ENCODE measurements at places on chromosomes 1 and 21.

GRCh38 chr1:35470977-35471613 is 86.1 kb downstream of the KIAA0319L start:
- DNase-seq, result no peak

- no peak for DNase-seq
Measured at GRCh38 chr1:175137369-175137768, 55.2 kb downstream of the KIAA0040 start.

DNA sequence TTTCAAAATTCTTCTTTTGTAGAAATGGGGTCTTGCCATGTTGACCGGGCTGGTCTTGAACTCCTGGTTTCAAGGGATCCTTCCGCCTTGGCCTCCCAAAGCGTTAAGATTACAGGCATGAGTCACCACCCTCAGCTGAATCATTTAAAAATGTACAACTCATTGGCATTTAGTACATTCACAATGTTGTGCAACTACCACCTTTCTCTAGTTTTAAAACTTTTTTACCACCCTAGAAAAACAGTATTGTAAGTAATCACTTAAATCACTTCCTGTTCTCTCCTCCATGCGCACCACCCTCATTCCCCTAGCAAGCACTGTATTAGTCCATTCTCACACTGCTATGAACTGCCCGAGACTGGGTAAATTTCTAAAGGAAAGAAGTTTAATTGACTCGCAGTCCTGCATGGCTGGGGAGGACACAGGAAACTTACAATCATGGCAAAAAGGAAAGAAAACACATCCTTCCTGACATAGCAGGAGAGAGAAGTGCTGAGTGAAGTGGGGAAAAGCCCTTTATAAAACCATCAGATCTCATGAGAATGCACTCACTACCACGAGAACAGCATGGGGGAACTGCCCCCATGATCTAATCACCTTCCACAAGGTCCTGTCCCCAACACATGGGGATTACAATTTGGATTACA is 14.4 kb upstream of the THEM5 start:
- DNase-seq, result no peak

DNA sequence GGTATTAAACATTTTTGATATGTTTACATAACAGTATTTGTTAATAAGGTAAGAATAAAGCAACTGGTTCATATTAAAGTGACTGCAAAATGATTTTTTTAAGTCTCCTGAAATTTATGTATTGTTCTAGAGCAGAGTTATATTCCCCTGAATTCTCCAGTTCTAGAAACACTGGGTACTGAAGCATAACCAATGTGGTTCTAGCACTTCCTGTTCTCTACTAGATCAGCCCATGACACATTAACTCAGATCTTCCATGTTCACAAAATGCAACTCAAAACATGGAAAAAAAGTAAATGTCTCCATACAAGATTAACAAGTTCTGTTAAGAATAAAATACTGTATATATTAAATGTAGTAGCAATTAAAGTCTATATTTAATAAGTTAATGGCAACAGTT is 3.9 kb downstream of the NEGR1 start:
- no peak for DNase-seq

DNA sequence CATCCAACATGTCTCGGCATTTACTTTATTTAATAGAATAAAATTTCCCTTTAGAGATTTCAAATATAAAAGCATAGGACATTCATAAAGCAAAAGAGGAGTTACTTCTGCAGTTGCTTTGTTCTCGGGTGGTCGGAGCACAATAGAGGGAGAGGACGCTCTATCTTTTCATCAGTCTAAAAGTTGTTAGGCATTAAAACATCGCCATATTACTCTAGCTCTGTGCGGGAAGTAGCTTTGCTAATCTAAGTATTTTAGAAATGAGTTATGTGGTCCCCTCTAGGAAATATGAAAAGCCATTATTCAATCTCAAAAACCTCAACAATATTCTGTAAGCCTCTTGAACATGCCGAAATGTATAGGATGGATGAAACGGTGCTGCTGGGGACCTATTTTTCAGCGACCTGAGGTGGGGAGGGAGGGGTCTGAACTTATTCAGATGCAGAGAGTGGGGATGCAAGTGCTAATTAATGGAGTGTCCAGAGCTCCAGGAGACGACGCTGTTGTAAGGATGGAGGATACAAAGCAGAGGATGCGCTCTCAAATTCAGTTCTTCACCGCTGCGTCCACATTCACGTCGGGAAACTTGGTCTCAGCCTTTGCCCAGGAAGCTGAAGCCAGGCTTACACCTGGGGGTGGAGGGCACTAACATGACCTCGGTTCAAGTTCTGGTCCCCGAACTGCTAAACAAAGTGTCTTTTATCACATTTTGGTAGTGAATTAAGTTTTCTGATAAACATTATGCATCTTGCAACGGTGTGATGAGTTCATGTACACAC is 6.3 kb downstream of the CDKN2C start:
- no peak for DNase-seq

DNA sequence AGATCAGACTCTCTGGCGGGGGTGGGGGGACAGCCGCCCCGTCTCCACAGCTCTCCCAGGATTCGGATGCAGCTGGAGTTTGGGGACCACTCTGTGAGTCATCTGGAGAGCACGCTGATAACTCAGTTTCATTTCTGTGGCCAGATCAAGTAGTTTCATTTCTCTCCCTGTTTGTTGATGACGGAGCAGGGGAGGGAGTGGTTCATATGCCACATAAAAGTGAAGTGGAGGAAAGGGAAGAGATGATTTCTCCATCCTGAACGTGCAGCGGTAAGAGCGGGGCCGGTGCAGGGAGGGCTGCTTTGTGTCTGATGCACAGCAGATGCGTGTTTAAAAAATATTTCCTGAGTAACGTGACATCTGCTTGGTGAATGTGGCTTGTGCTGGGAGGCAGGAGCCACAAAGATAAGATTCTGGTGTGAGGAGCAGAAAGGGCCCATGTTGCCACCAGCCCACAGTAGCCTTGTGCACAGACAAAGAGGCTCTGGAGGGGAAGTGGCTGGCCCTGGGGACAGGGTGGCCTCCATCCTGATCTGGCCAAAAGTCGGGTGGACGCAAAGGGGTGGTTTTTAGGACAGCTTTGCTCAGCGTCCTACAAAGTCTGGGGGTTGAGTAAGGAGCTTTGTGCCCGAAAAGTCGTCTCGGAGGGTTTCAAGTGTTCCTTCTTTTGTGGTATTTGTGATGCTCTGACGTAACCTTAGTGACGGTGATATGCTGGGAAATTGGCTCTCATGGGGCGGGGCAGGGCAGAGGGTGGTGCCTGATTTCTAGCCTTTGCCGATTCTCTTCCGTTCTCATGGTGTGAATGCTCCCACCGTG is at the start of gene MX2:
Gene MX2 (plus strand): TSS at position 242 of the 819 bp plus-strand sequence. CDS start 14,880 bp downstream, outside the sequence.
- peak; percentile 89 for DNase-seq

GRCh38 chr1:216778737-216779136 is 55.5 kb upstream of the ESRRG start:
- DNase-seq, result no peak

GRCh38 chr21:27315373-27315772 is 348.5 kb upstream of the ADAMTS5 start:
- no peak for DNase-seq

GRCh38 chr1:23132033-23132432 is 36.6 kb downstream of the LUZP1 start:
- no peak for DNase-seq

GRCh38 chr1:12629985-12630760 is 12.2 kb upstream of the DHRS3 start:
- no peak for DNase-seq

- no peak for DNase-seq
Measured at GRCh38 chr1:88731475-88732269, 47.6 kb downstream of the PKN2 start.

GRCh38 chr1:1625824-1626206 is 6.2 kb upstream of the MMP23B start:
- no peak for DNase-seq

DNA sequence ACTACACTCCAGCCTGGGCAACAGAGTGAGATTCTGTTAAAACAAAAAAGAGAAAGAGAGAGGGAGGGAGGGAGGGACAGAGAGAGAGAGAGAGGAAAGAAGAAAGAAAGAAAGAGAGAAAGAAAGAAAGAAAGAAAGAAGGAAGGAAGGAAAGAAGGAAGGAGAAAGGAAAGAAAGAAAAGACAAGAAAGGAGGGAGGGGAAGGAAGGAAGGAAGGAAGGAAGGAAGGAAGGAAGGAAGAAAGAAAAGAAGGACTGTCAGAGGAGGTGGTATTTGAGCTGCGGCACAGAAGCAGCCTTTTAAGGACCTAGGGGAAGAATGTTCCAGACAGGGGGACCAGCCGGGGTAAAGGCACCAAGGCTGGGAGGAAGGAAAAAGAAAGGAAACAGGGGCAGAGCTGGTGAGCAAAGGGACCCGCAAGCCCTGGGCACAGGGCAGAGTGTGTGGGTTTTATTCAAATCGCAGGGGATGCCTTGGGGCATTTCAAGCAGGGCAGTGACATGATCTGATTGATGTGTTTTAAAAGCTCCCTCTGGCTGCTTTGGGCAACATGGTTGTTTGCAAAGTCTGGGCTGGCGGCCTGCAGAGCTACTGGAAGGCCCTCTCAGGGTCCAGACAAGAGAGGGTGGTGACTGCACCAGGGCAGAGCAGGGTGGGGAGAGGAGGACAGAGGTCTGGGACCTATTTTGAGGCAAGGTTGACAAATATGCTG is 176.9 kb upstream of the VAMP3 start:
- DNase-seq, result no peak

DNA sequence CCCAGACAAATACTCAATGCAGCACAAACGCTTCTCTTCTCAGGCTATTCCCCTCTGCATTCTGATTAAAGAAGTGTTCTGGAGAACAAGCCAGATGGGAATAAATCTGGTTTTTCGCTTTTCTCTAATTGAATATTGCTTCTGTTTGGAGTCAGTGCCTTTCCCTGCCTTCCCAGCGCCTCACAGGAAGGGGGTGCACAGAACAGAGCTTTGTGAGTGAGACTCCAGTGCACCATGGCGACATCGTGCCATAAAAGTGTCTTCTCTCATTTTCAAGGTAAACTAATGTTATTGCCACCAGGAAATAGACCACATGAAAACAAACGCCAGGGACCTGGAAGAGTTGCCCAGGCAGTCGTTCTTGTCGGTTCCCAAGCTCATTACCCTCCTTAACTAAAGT is 43.6 kb upstream of the SLC45A1 start:
- no peak for DNase-seq

DNA sequence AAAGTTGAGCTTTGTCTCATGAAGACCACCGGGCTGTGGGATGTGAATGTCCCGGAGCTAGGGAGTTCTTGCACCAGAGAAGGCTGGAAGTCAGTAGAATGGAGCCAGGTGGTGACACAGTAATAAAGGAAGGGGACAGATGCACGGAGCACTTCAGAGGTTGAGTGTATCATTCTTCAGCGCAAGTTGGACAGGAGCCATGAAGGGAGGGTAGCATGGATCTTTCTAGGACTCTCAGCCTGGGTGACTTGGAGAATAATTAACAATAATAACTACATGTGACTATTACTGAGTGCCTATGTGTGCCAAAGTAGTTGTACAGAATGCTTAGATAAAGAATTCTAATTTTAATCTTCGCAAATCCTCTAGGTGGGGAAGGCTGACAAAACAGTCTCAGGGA is 258.7 kb upstream of the AJAP1 start:
- no peak for DNase-seq

DNA sequence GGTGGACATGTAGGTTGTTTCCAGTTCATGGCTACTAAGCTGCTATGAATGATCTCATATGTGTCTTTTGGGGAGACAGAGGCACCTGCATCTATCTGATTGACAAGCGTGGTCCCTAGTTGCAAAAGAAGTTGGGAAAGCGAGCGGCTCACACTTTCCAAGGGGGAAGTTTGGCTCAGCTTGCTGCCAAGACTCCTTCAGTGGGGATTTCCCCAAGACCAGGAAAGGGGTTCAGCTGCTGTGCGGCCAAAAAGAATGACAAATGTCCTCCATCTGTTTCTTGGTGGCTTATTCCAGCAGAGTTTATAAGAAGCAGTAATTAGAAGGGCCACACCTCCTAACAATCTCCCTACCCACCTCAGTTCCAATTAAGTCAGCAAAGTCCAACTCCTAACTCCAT is 128.5 kb upstream of the GALNT2 start:
- no peak for DNase-seq

DNA sequence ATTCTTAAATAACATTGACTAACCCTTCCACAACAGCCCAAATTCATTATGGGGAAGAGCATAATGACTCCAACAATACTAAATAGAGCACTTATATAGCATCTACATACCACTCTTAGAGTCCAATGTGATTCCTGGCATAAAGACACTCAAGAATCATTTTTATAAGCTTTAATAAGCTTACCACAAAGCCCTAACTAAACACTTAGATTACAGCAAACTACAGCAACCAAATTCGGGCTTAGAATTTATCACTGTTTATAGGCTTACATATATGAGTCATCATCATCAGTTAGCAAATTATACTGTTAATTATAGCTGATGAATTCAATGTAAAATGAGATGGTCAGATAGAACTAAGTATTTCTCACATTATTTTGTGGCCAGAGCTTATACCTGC is 7.3 kb downstream of the SCYL3 start:
- DNase-seq, result no peak

- no peak for DNase-seq
Measured at GRCh38 chr1:24266998-24267397, 52.2 kb upstream of the GRHL3 start.

DNA sequence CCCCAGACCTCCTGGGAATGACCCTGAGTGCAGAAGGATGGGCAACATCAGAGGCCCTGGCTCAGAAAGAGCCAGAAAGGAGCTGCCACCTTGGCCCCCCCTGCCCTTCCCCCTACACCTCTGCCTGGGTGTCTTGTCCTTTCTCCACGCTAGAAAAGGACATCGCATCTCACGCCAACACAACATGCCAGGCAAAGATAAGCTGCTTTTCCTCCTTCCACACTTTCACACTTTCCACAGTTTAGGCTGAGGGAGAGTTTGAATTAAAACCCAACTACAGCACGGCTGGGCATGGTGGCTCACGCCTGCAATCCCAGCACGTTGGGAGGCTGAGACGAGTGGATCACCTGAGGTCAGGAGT is 109.5 kb downstream of the SPSB1 start:
- no peak for DNase-seq

- no peak for DNase-seq
Measured at GRCh38 chr1:241817331-241817792, 30.6 kb upstream of the EXO1 start.

- no peak for DNase-seq
Measured at GRCh38 chr1:25867210-25867991, 8.1 kb downstream of the PAQR7 start.

DNA sequence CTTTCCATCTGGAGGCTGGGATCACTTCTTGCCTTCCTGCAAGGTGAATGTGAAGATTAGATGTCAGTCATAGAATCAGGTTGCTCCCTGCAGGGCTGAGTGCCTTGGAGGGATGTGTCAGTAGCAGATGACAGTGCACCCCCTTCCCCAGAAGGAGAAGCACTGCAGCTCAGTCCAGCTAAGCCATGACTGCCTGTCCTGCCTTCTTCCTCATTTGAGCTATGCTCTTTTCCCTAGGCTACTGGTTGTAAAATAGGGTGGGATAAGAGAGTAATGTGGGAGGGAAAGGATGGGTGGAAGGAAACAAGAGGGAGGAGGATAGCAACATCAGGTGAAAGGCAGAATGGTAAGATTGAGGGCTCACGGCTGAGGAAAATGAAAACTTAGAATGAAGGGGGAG is 11.1 kb upstream of the FABP3 start:
- DNase-seq, result no peak

DNA sequence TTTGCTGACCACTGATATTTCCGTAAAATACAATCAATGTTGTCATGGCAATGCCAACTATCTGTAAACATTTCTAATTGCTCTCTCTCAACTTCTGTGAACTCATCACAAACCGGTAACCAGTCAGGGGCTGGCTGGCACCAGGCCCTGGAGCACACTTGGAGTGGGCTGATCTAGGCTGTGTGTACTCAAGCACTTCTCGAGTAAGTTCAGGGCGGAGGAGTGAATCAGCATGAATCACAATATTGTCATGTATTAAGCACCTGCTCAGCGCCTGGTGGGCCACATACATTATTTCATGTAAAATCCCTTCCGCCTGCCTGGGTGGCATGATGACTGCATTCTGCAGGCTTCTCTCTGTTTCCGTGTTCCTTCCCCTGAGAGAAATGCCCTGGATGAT is 212.4 kb downstream of the FOXD2 start:
- no peak for DNase-seq
